ENCODE measurements at places on chromosomes 1 and 21.

DNA sequence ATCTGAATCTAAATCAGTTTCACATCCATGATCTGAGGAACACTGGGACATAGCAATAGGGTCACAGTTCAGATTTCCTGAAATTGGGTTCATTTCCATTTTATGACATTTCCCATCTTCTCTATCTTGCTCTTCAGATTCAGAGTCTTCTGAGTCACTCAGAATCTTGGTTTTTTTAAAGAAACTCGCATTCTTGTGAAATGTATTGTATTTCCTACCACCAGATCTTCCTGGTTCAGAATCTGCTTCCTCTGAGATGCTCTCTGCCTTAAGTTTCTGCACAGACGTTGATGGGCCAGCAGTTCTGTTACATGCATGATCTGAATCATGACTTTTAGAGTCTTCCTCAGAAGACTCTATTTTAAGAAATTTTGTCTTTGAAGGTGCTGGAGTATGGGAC is 15.5 kb upstream of the PSMG1 start:
- no peak for DNase-seq

GRCh38 chr1:187842406-187843165 is 1013.8 kb downstream of the PLA2G4A start:
- DNase-seq = no peak

GRCh38 chr1:170711682-170712081 is 47.8 kb downstream of the PRRX1 start:
- DNase-seq = no peak

DNA sequence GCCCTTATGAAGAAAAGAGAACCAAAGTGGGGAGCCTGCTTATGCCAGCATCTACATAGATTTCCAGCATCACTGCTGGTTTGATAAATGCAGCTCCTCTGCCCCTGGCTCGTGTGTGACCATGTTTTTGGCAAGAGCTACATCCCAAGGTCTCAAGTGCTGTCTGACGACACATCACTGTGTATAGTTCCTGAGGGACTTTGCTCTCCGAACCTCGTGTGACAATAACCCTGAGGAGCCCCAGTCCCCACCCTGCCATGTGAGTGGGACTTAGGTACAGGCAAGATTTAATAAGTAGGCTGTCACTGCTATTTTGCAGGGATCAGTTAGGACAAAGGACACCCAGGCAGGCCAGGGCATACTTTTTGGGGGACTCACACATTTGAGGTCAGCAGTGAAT is 28.8 kb upstream of the RERE start:
- DNase-seq = no peak

GRCh38 chr1:176225911-176226310 is 18.8 kb upstream of the COP1 start:
- DNase-seq = no peak

DNA sequence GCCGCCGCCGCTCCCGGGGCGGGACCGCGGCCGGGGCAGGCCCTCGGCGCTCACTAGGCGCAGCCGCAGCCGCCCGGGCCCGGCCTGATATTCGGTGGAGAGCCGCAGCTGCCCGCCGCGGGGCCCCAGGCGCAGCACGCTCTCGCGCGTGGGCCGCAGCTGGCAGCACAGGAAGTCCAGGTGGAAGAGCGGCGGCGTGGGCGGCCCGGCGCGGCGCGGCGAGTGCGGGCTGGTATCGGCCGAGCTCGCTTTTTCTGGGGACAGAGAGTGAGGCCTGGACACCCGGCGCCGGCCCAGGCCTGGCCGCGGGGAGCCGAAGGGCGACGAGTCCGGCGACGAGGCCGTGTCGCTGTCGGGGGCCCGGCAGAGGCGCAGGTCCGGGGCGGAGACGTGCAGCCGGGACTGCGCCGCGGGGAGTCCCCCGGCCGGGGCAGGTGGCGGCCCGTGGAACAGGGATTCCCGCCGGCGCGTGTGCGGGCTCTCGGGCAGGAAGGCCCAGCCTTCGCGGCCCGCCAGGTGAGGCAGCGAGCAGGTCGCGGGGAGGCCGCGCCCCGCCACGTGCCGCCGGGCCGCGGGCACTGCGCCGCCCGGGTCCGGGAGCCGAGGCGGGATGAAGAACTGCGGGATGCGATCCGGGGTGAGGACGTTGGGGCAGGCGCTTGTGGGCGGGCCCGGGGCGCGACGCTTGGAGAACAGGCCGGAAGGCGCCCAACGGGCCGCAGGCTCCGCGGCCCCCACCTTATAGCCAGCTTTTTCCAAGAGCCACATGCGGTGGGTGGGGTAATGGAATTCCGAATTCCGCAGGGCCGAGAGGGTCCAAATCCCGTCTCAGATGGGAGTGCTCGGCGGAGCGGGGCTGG is 1.2 kb downstream of the C2CD4D start:
- no peak for DNase-seq

DNA sequence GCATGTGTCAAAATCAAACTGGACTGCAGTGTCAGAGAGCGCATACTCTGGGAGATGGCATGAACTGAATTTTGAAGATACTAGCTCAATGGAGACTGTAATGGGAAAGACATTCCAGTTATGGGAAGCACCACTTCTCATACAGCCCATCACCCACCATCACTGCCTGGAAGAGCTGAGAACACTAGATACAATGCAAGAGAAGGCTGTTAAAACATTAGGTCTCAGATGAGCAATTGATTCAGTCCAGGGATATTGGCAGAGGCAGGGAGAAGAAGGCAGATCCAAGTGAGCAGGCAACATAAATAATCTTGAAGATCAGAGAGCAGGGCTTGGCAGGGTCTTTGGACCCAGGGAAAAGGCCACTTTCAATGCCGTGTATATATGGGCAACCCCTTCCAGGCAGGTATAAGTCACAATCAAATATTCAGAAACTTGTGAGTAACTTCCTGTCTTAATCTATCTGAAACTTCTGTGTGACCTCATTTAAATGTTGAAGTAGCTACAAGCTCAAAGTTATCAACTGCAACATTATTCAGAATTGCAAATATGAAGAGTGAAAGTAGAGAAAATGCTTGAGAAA is 290.3 kb upstream of the SGIP1 start:
- DNase-seq = no peak

- DNase-seq = no peak
Measured at GRCh38 chr1:54887665-54888071, 673 bp upstream of the DHCR24 start.

- no peak for DNase-seq
Measured at GRCh38 chr21:29221253-29221744, 77.4 kb upstream of the BACH1 start.

- peak; percentile 31 for DNase-seq
Measured at GRCh38 chr21:34367320-34367935, 3.6 kb downstream of the KCNE2 start.

DNA sequence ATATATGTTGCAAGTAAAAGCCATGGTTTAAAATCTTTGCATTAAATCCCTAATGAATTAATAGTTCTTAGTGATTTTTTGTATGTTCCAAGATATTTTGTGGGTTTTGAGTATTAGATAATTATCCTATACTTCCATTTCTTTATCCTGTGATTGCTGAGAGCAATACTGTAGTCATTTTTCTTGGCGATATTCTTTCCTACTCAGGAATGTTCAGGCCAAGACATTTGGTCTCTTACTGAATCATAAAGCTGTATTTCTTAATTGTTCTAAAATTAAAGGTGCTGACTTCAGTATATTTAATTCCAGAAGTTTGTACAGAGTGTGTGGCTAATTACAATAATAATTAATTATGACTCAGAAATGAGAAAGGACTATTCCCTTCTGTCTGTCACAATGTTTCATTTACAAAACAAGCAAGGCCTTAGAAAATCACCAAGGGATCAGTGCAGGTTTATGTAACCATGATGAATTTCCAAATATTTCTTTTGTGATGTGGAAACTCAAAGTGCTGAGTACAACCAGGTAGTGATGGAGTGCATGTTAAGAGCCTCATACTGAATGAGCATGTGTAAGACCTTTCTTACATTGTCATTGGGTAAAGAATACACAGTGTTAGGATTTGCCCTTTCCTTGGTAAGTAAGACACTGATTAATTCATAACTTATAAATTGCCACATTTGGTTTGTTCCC is 161.2 kb downstream of the HMCN1 start:
- DNase-seq = no peak

DNA sequence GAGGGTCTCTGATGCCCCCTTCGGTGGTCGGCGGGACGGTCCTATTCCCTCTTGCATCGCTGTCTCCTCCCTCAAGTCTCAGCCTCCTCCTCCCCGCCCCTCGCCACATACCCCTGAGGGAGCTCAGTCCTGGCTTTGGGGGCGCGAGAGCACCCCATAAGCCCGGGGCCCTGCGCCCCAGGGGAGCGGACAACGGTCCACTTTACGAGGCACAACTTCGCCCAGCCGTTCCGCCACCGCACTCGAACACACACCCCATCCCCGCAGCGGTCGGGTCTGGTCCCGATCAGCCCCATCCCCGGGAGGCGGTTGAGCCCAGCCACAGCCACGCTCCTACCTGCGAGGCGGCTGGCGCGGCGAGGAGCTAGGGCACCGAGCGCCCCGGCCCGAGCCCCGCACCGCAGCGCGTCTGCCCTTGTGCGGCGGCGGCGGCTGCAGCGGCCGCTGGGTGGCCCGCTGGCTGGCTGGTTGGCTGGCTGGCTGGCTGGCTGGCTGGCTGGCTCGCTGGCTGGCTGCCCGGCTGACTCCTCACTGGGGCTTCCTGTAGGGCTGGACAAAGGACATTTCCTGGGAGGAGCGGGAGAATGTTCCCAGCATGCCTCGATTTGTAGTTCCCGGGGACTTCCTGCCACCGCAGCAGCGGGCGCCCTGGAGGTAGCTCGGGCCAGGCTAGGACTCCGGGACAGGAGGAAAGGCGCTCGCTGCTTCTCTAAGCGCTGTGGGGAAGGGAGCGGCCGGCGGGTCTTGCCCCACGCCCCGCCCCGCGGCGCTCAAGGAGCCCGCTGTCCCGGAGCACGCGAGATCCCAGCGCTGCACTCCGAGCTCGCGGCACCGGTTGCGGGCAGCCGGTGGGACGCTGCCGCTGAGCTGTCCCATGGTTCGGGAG is at the start of gene ZNF697:
ZNF697 (minus strand) TSS at position 533 of the 886 bp plus-strand sequence. CDS start 22,166 bp downstream, outside the sequence.
- peak; percentile 50 for DNase-seq

DNA sequence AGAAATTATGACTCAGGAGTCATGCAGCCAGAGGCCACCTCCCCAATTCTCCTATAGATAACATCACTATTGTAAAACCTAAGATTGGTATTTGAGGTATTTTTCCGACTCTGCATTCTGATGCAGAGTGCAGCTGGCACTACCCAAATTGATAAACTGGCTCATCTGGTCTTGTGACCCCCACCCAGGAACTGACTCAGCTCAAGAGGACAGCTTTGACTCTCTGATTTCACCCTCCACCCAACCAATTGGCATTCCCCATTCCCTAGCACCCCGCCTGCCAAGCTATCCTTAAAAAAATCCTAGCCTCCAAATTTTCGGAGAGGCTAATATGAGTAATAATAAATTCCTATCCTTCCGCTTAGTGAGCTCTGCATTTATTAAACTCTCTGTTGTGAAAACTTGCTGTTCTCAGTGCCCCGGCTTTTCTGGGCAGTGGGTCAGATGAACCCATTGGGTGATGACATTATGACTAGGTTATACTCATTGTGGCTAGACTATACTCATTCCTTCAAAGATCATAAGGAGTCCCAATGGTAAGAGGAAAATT is 39.4 kb upstream of the EPS15 start:
- no peak for DNase-seq

GRCh38 chr1:44084998-44085675 is 33.5 kb upstream of the KLF17 start:
- DNase-seq = no peak

DNA sequence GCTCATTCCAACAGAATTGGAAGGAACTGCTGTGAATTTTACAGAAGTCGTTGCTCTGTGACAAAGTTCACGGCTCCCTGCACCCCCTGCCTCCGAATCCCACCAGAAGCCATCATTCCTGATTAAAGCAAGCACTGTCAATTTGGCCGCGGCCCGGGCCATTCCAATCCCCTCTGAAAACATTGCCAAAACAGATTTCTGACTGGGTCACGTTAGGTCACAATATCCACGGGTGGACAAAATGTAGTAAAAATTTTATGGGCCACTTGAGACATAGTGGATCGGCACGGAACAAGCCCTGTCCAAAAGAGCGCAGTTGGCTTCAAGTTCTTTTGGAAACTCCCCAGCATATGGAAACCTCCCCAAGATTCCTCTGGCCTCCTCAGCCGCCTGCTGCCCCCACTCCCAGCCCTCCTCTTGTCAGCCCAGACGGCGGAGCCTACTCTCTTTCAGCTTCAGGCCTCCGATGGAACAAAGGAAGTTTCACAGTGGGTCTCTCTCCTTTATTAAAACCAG is 67.2 kb upstream of the IFNAR2 start:
- DNase-seq = no peak

- no peak for DNase-seq
Measured at GRCh38 chr1:6170742-6171201, 9.3 kb downstream of the CHD5 start.

DNA sequence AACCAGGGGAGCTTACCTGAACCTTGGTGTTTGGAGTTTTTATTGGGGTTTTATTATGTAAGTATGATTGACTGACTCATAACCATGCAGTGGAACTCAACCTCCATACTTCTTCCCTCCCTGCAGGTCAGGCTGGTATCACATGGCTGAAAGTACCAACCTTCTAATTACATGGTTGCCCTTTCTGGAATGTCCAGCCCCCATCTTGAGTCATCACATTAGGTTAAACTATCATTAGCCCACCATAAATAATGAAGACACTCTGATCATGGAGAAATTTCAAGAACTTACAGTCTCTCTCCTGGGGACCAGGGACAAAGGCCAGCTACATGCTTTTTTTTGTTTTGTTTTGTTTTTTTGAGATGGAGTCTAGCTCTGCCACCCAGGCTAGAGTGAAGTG is 19.2 kb upstream of the DPH5 start:
- no peak for DNase-seq

GRCh38 chr1:47565676-47566075 is 127.8 kb downstream of the FOXD2 start:
- DNase-seq = no peak

GRCh38 chr1:83762039-83762365 is 236.9 kb downstream of the TTLL7 start:
- DNase-seq = no peak

- DNase-seq = no peak
Measured at GRCh38 chr1:202198366-202198724, 4.7 kb downstream of the LGR6 start.

DNA sequence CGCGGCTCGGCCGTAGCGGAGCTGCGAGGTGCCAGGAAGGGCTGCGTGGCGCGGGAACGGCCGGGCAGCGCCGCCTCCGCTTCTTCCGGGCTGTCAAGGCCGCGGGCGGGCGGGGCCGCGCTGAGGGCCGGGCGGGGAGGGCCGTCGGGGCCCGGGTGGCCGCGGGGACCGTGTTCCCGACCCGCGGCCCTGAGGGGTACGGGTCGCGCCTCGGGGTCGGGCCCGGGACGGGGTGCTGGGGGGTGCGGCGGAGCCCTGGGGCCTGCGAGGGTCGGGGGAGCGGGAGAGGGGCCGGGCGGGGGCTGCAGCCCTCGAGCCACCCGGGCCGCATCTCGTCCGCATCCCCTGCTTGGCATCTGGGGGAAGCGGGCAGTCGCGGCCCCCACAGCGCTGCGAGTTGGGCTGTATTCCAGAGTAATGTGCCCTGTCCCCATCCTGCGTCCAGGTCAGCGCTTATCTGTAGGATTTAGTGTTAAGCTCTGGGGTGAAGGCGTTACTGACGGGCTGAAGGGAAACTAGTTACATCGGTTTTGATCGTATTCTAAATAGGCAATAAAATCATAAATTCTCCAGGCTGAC is 379 bp downstream of the RER1 start:
- no peak for DNase-seq

GRCh38 chr1:69388044-69388443 is 179.7 kb upstream of the LRRC7 start:
- no peak for DNase-seq
